ENCODE measurements at places on chromosomes 11 and 22. TPM values are rescaled to one million over a fixed set of nuclear protein-coding genes. Genes with fewer than 3 reads are reported as not detected.
A peak's percentile ranks its signal among the peaks of the same experiment; 100 is the strongest.

The THRSP gene
- total RNA-seq: not detected

The FAM118A gene
- total RNA-seq: 30.6 TPM

The PNPLA3 gene
- 0.58 TPM for total RNA-seq

The WNT7B gene
- total RNA-seq: not detected

The RPL3 gene
- total RNA-seq: 3,599 TPM

The MRPL49 gene
- total RNA-seq: 48.7 TPM

The PHF21B gene
- 0.92 TPM for total RNA-seq

The SCUBE2 gene
- total RNA-seq: not detected

The IFITM1 gene
- 296 TPM for total RNA-seq

The TBX1 gene
- not detected for total RNA-seq

The HEPN1 gene
- not detected for total RNA-seq

- H3K4me3 ChIP-seq: no peak overlapping the region
- no peaks in the 10 kb centered on the region for H3K4me1 ChIP-seq
- no peak for DNase-seq
- no peaks in the 10 kb centered on the region for H3K36me3 ChIP-seq
- no peak overlapping the region for H3K27ac ChIP-seq
These were observed 308.0 kb downstream of the OPCML start for GRCh38 chr11:133224271-133224670.

DNA sequence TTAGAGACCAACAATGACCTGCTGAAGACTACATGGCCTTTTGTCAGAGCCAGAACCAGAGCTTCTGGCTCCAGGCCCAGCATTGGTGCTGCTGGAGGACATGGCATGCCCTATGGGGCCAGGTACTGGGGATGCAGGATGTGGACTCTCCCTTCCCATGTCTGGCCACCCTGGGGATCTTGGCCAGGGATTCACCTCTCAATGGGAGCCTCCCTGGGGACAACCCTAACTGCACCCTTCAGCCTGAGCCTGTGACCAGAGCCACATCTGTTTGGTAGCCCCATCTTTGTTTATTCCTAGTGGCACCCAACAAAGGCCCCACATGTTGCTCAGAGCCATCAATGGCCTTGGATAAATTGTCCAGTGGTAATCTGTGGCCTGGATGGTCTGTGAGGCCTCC, 5.8 kb downstream of the KLHL35 start:
- peaks cover 3% of the 10 kb centered on the region for H3K36me3 ChIP-seq
- H3K4me1 ChIP-seq: peaks cover 13% of the 10 kb centered on the region
- no peak overlapping the region for H3K4me3 ChIP-seq
- H3K27ac ChIP-seq: no peak overlapping the region
- DNase-seq: no peak
- peaks cover 30% of the 10 kb centered on the region for H3K27me3 ChIP-seq

DNA sequence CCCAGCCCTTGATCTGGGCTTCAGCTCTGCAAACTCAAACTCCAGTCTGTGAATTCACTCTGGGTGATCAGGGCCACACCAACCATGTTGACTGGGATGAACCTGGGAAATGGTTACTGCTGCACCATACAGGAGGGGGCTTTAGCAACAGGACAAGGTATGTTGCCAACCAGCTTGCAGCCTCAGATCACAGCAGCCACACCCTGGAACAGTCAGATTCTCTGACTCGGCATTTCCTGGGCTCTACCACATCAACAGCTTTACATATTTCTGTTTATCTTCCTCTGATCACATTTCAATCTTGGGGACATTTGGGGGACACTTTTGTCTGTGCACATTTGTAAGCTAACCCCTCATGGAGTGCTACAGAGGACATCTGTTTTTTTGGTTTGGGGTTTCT, 267.0 kb upstream of the NCAM1 start:
- H3K4me1 ChIP-seq: no peaks in the 10 kb centered on the region
- no peak overlapping the region for H3K4me3 ChIP-seq
- no peaks in the 10 kb centered on the region for H3K36me3 ChIP-seq

DNA sequence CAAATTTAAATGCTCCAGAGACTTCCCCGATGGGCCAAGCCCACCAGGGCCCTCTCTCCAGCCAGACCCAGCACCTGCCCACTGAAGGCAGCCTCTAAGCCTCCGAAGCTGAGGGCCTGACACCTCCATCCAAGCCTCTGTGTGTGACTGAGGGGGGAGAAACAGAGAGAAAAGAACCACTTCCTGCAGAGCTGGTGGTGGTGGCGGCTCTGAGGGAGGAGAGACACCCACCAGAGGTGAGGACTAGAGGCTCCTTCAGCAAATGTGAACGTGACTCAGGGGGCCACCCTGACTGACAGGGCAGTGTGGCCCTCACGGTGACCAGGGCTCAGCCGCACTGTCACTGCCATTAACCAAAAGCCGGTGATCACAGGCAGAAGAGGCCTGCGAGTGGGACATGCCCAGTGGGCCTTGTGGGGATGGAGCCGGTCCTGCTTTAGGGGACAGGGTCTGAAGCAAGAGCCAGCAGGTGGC, 31.0 kb upstream of the CD5 start:
- H3K36me3 ChIP-seq: peaks cover 54% of the 10 kb centered on the region
- H3K4me3 ChIP-seq: peak overlapping the region; percentile 47
- DNase-seq: peak; percentile 87
- peak overlapping the region; percentile 93 for H3K27ac ChIP-seq
- no peaks in the 10 kb centered on the region for H3K27me3 ChIP-seq
- peaks cover 87% of the 10 kb centered on the region for H3K4me1 ChIP-seq

GRCh38 chr11:122441666-122442035, 213.9 kb upstream of the UBASH3B start:
- no peak for DNase-seq
- no peak overlapping the region for H3K27ac ChIP-seq
- peaks cover 17% of the 10 kb centered on the region for H3K27me3 ChIP-seq
- H3K4me3 ChIP-seq: no peak overlapping the region
- H3K4me1 ChIP-seq: peaks cover 5% of the 10 kb centered on the region
- no peaks in the 10 kb centered on the region for H3K36me3 ChIP-seq

GRCh38 chr22:44604455-44604854, 97.5 kb upstream of the PRR5 start:
- H3K27me3 ChIP-seq: peaks cover 11% of the 10 kb centered on the region
- H3K4me3 ChIP-seq: no peak overlapping the region
- DNase-seq: no peak

- H3K27me3 ChIP-seq: peaks cover 12% of the 10 kb centered on the region
- no peak overlapping the region for H3K27ac ChIP-seq
These were observed 7.6 kb upstream of the EXPH5 start for GRCh38 chr11:108601150-108601549.

GRCh38 chr22:23154461-23154860, 9.2 kb downstream of the RAB36 start:
- H3K4me1 ChIP-seq: peaks cover 8% of the 10 kb centered on the region
- no peak for DNase-seq

- peaks cover 1% of the 10 kb centered on the region for H3K27me3 ChIP-seq
- peak; percentile 21 for DNase-seq
- no peak overlapping the region for H3K4me3 ChIP-seq
- H3K4me1 ChIP-seq: peaks cover 7% of the 10 kb centered on the region
These were observed 43.9 kb downstream of the CCDC34 start for GRCh38 chr11:27319072-27319471.

DNA sequence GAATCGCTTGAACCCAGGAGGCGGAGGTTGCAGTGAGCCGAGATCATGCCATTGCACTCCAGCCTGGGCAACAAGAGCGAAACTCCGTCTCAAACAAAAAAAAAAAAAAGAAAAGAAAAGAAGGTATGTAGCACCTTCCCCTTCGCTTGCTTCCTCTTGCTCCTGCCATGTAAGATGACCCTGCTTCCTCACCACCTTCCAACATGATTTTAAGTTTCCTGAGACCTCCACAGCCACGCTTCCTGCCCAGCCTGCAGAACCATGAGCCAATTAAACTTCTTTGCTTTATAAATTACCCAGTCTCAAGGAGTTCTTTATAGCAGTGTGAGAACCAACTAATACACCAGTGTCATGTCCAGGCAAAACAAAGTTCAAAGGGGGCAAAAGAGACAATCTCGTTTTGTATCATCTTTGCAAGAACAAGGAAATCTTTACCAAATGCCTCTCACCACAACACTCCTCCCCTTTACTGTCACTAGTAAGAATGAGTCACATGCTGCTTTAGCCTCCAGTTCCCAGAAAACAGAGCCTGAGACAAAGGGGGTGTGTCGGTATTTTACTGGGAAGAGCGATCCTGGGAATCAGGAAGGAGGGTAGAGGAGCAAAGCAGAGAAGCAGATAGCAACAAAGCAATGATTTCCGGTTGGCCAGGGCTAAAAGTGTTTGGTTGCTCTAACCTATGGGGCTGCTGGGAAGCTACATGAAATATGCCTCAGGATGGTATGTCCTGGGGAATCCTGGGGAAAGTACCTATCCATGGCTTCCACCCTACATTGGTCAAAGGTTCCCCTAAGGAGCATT, 10.5 kb upstream of the MCHR1 start:
- no peak overlapping the region for H3K4me3 ChIP-seq
- peaks cover 19% of the 10 kb centered on the region for H3K4me1 ChIP-seq
- no peaks in the 10 kb centered on the region for H3K36me3 ChIP-seq
- peak; percentile 33 for DNase-seq
- no peaks in the 10 kb centered on the region for H3K27me3 ChIP-seq
- peak overlapping the region; percentile 66 for H3K27ac ChIP-seq

DNA sequence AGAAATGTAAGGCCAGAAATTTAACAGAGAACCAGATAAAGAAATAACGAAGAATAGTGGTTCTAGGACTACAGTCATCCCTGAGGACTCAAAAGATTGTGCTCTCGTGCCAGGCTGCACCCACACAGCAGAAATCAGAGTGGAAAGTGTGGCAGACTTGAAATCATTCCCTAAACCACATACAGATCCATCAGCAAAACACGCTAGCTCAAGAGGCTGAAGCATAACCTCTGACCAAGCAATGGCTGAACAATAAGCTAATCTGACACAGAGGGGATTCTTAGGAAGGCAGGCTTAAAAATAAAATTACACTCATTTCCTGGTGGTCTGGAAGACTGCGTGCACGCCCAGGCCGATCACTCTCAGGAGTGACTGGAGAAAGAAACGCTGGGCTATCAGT, 19.0 kb downstream of the NCF4 start:
- no peak overlapping the region for H3K27ac ChIP-seq
- no peak overlapping the region for H3K4me3 ChIP-seq
- peaks cover 3% of the 10 kb centered on the region for H3K36me3 ChIP-seq
- no peak for DNase-seq

- H3K4me3 ChIP-seq: peak overlapping the region; percentile 89
- H3K27me3 ChIP-seq: peaks cover 2% of the 10 kb centered on the region
- peaks cover 11% of the 10 kb centered on the region for H3K36me3 ChIP-seq
- H3K4me1 ChIP-seq: peaks cover 21% of the 10 kb centered on the region
- peak overlapping the region; percentile 97 for H3K27ac ChIP-seq
- peak; percentile 35 for DNase-seq
These were observed 423 bp downstream of the PEX16 start for GRCh38 chr11:45917286-45917622.

DNA sequence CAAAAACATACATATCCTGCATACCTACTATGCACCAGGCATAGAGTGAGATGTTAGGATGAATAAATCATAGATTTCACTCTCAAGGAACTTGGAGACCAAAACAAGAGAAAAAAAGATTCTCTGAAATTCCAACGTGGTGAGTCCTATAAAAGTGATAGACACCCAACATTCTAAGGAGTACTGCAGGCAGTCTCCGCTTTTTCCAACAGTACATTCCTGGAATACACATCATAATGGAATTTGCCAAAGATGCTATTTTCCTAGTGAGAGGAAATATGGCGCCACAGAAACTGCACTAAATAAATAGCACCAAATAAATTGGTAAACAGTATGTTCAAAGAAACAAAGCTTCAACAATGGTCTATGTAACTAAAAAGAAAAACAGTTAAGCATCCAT, 6.0 kb downstream of the TMEM123 start:
- peaks cover 86% of the 10 kb centered on the region for H3K36me3 ChIP-seq
- H3K27me3 ChIP-seq: no peaks in the 10 kb centered on the region
- H3K4me3 ChIP-seq: no peak overlapping the region
- H3K4me1 ChIP-seq: peaks cover 82% of the 10 kb centered on the region
- no peak for DNase-seq
- H3K27ac ChIP-seq: peak overlapping the region; percentile 96

- H3K27ac ChIP-seq: no peak overlapping the region
- no peaks in the 10 kb centered on the region for H3K27me3 ChIP-seq
- no peak for DNase-seq
- H3K4me3 ChIP-seq: no peak overlapping the region
These were observed 582.6 kb downstream of the METTL15 start for GRCh38 chr11:28690746-28691145.

GRCh38 chr11:133955081-133955891, 1.5 kb downstream of the IGSF9B start:
- peak; percentile 78 for DNase-seq
- H3K4me1 ChIP-seq: peaks cover 41% of the 10 kb centered on the region
- H3K27ac ChIP-seq: peak overlapping the region; percentile 84
- H3K4me3 ChIP-seq: peak overlapping the region; percentile 89

DNA sequence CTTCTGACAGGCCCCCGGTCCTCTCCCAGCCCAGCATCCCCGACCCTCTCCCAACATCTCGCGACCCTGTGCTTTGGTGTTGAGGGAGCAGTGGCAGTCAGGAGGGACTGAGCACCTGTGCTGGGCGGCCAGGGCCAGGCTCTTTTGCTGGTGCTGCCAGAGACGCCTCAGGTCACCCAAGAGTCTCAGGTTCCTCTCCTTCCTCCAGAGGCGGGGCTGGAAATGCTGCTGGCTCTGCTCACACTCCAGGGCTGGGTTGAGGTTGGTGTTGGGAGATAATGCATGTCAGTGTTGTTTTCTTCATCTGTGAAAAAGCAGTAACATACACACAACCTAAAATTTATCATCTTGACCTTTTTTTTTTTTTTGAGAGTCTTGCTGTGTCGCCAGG, 1.2 kb upstream of the IGLL1 start:
- DNase-seq: no peak
- no peak overlapping the region for H3K4me3 ChIP-seq
- H3K4me1 ChIP-seq: peaks cover 4% of the 10 kb centered on the region

DNA sequence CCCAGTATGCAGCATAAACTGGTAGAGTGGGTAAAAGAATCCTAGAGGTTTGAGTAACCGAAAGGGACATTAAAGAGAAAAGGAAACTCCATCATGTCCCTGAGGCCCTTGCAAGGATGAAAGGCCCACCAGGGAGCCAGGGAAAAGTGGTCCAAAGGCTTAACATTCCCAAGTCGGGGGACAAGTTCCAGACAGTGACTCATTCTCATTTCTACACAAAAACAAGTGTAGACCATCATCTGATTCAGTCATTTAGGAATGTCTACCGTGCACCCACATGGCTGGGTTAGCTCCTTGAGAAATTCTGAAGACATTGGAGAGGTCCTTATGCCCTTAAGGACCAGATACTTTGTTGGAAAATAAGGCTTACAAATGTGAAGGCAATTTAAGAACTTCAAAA, 4.8 kb upstream of the NOX4 start:
- no peak overlapping the region for H3K4me3 ChIP-seq
- no peak overlapping the region for H3K27ac ChIP-seq
- H3K27me3 ChIP-seq: peaks cover 8% of the 10 kb centered on the region
- H3K36me3 ChIP-seq: no peaks in the 10 kb centered on the region
- H3K4me1 ChIP-seq: no peaks in the 10 kb centered on the region
